ENCODE measurements at places on chromosomes 13 and 19. TPM values are rescaled to one million over a fixed set of nuclear protein-coding genes. Genes with fewer than 3 reads are reported as not detected.

WBP4 gene
- 4.2 TPM for total RNA-seq

GRCh38 chr19:35830986-35831385, 18.3 kb upstream of the PRODH2 start:
- no peak for DNase-seq

DNA sequence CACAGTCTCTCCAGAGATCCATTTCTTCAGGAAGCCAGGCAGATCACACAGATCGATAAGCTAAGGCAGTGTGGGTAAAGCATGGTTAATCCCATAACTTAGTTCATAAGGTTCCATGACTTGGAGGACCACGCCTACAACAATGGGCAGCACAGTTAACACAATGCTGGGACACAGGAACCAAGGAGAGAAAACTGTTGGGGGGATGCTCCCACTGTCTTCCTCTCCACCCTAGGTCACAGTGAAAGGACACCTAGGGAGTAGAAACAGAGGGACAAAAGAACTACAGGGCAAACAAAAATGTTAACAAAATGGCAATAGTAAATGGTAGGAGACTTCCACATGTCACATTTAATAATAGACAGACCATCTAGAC, 20.8 kb upstream of the ZNF181 start:
- no peak for DNase-seq

DNA sequence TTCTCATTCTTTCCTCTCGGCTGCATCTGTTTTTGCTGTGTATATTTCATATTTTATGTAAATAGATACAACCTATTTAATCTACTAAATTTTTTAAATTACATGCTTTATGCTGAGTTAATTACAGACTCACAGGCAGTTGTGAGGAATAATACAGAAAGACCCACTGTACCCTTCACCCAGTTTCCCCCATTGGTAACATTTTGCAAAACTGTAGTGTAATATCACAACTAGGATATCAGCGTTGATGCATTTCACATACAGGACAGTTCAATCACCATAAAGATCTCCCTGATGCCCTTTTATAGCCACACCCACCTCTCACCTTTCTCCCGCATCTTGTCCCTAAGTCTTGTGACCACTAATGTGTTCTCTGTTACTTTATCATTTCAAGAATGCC, 43.5 kb downstream of the GSX1 start:
- DNase-seq = no peak

DNA sequence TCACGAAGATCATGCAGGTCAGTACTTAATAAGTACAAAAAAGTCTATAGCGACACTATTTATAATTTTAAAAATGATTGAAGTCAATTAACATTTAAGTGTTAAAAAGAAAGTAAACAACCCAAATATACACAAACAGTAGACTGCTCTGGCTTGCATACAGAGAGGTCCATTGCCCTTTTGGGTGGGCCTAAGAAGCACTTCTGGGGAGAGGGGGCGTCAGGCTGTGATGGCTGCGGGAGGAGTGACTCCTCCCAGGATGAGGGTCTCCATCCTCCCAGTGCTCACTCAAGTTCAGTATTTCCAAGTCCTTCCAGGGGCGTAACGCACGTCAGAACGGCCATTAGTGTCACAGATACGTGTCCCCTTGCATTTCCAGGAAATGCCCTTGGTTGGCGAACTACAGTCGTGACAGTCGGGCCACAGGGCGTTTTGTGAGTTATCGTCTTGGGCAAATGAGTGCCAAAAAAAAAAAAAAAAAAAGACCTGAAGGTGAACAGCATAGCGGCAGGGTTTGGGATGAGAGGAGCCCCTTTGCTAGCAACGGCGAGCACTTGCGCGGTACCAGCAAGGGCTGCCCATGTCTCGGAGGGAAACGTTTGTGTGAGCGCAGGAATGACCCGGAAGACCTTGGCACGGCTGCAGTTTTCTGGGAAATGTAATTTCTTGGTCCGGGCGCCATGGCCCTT, at the start of gene SCGB2B2:
TSS of gene SCGB2B2 (minus strand) at position 463 of the 689 bp plus-strand sequence. CDS start 82,596 bp downstream, outside the sequence.
- DNase-seq = no peak

DNA sequence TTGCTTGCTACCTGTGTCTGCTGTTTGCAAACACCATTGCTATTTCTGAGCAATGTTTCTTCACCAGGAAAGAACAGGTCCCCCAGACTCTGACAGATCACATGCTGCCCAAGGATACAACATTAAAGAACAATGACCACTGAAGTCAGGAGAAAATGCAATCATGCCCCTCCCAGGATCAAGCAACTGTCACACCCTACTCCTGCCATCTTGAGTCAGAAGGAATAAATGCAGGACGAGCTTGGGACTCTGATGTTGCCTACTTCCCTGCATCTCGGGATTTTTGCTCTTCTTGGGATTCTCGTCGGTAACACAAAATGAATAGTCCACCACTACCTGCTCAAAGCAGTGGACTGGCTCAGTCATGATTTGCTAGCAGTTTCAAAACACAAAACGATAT, 490.6 kb downstream of the COG6 start:
- no peak for DNase-seq

GRCh38 chr13:23993680-23993985, 96.3 kb upstream of the C1QTNF9B start:
- DNase-seq = no peak

Data from natural killer cell (primary cell).